ENCODE measurements at places on chromosomes 16 and 17.

- DNase-seq, result no peak
Observed at GRCh38 chr16:19172098-19172780, 4.2 kb downstream of the SYT17 start.

- DNase-seq, result no peak
Observed at GRCh38 chr17:79533116-79533515, 77.7 kb downstream of the RBFOX3 start.

- no peak for DNase-seq
Observed at GRCh38 chr17:13575922-13576419, 25.8 kb downstream of the HS3ST3A1 start.

DNA sequence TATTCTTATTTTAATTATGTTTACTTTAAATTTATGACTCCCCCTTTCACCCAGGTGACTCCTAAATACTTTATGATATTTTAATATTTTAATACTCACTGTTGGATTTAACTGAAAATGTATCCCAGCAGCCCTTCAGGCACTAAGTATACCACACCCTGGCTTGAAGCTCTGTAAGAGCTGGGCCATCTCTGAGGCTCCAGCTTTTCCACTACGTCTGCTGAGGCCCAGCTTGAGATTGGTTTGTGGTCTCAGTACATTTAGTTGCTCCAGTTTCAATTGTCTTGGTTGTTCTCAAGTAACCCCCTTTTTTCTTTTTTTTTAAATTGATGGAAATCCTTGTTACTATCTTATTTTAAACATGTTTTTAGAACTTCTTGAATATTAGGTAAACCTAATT is 27.0 kb upstream of the CAPNS2 start:
- no peak for DNase-seq

GRCh38 chr16:83513008-83513755 is 294.6 kb upstream of the HSBP1 start:
- DNase-seq, result peak; percentile 85

- no peak for DNase-seq
Observed at GRCh38 chr17:81084680-81085419, 49.9 kb downstream of the BAIAP2 start.

DNA sequence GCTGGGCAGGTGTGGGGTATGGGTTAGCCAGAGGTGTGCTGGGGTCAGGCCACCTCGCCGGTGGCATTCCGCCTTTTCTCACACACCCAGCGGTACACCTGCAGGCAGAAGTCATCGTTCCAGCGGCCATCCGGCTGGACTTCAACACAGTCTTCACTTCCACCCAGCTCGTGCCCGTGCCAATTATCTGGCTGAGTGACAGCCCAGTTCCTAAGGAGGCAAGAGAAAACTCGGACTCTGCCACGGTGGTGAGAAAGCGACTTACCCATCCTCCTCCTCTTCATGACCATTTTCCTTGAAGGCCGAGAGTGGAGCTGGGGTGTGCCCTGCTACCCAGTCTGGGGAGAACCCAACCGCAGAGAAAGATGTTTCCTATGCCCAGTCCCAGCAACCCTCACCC is 13.1 kb downstream of the ASGR2 start:
- no peak for DNase-seq

DNA sequence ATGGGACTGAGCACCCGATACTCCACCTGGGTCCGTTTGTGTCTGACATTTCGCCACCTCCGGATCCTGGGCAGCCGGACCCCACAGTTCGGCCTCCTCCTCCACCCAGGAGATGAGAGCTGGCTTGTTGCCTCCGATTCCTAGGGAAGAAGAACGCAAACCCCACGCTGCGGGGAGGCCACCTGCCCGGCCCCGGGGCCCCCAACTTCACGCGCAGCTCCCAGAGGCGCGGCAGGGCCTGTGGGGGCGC is 542 bp downstream of the ZNF764 start:
- DNase-seq, result no peak

DNA sequence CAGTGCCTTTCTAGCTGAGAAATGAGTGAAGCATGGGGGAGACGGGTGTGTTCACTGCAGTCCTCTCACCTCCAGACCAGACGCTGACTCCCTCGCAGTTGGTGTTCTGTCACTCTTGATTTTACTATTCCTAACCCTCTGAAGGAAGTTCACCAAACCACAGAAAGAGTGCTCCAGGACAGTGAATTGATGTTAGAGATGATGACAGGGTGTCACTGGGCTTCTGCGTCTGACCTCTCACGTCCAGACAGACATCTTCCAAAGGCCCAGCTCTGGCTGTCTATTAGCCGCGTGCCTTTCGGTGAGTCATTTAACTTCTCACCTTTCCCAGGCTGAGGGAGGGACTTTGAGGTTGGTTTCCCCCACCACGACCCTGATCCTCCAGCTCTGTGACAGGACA is 8.2 kb downstream of the CRAMP1 start:
- DNase-seq, result no peak

GRCh38 chr17:79237448-79238053 is 162.9 kb downstream of the ENGASE start:
- DNase-seq, result no peak

DNA sequence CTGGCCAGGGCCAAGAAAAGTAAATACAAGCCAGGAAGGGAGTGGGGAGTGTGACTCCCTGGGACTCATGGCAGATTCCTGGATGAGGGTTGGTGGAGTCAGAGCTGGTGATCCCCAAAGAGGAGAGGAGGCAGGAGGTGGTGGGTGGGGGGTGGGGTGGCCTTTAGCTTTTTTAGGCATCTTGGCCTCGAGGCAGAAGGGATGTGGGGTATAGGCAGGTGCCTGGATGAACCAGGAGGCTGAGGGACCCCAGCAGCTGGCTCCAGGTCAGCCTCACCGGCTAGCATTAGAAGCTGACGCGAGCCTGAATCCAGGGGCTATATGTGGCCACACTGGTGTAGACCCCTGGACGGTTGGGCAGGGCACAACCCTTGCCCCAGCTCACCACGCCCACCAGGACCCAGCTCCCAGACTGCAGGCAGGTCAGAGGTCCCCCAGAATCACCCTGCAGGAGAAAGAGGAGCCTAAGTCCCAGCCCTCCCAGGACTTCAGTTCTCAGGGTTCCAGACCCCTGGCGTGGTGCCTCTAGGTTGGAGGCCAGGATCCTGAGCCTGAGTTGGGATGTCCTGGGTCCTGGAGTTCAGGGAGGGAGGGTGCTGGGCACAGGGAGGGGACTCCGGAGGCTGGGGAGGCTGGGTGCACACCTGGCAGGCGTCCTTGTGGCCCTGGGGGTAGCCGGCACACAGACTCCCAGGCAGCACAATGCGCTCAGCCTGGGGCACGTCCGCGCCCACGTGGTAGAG is 2.8 kb downstream of the PRSS33 start:
- no peak for DNase-seq

GRCh38 chr17:30292286-30292858 is 628 bp upstream of the BLMH start:
- no peak for DNase-seq

DNA sequence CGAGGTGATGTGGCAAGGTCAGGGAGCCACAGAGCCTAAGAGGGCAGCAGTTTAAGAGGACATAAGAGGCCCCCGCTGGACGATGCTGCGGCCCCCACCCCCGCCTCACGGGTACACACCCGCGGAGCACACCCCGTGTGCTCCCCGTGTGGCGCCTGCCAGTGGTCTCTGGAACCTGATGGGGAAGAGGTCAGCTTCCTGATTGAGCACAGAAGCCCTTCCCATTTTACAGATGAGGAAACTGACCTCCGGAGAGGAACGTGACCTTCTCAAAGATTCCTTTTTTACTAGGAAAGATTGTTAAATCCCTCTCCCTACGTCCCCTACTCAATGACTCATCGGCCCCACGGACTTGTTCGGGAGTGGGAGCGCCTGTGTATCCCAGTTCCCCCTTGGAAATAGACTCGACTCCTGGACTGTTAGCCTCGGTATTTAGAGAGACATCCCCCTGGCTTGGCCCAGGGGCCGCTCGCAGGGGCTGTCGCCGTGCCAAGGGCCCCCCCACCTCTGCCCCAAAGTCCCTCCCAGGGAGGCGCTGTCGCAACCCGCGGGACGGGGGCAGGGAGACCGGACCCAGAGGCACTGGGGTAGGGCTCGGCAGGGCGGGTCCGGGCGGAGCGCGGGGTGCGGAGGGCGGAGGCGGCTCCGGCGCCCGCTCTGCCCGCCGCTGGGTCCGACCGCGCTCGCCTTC is at the start of gene ABCC3:
Gene ABCC3, plus strand, starts transcription at position 658 of the 691 bp plus-strand sequence. CDS start 56 bp downstream, outside the sequence.
- DNase-seq, result no peak
